ENCODE measurements at places on chromosomes 4 and X.

GRCh38 chrX:6149060-6149872, 79.4 kb downstream of the NLGN4X start:
- no peak for DNase-seq

- DNase-seq = no peak
Observed at GRCh38 chr4:182143822-182144625, 99.2 kb upstream of the TENM3 start.

GRCh38 chrX:128728943-128729342, 676.7 kb upstream of the ACTRT1 start:
- no peak for DNase-seq

- no peak for DNase-seq
Observed at GRCh38 chr4:567457-568350, 8.4 kb downstream of the TMEM271 start.

Data from stimulated activated CD4-positive, alpha-beta T cell treated with anti-CD3 and anti-CD28 coated beads, TNF-alpha, amount 100 ng/mL, for 4 hours (primary cell).